C1 segment of cervical spinal cord (tissue), 14 donors: ENCODE measurements at places on chromosomes 13 and 19.

DNA sequence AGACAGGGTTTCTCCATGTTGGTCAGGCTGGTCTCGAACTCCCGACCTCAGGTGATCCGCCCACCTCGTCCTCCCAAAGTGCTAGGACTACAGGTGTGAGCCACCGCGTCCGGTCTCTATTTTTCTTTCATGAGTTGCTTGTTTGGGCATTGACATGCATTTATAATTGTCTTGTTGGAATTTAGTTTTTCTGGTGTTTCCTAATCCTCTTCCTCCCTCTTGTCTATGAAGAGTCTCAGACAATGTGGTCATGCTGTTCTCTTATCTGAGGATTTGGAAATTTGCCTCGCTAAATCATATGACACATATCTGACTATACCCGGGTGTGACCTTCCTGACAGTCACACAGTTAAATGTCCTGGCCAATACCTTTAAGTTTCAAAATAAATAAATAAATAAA is 7.4 kb upstream of the CEACAM18 start:
- no peak for DNase-seq

- peak; percentile 18 for DNase-seq
These were observed 53.8 kb downstream of the EPS15L1 start for GRCh38 chr19:16417660-16418596.

DNA sequence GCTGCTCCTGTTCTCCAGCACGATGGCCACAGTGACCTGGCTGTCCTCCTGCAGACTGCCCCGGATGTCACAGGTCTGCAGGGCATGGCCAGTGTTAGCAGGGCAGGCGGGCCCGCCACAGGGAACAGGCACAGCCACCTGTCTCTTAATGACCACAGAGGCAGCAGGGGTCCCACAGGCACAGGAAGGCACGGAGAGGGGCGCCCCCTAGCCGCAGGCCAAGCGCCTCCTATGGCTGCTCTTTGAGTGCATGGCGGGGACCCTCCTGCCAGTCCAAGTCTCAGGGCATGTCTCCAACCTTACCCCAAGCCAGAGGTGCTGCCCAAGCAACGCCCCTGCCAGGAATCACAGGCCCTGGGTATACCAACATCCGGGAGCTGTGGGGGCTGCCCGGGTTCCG is 14.1 kb downstream of the IZUMO4 start:
- DNase-seq = no peak

GRCh38 chr13:75455962-75456361 is 26.0 kb downstream of the TBC1D4 start:
- DNase-seq = no peak
